Nucleus accumbens (tissue), 56 donors: ENCODE measurements at places on chromosomes 4 and X.
A peak's percentile ranks its signal among the peaks of the same experiment; 100 is the strongest.

DNA sequence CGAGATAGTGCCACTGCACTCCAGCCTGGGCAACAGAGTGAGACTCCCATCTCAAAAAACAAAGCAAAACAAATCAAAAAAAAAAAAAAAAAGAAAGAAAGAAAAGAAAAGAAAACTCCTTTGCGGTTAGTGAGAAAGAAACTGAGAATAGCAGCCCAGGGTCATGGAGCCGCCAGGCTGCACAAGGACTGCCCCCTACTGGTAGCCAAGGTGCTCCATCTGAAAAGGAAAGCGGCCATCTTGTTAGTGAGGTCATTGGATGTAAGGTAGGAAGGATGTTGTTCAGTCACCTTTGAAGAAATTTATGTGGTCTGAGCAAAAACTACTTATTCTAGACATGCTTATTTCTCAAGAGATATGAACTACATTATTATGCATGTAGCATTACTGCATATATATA, 660.6 kb upstream of the TENM3 start:
- no peak for DNase-seq

DNA sequence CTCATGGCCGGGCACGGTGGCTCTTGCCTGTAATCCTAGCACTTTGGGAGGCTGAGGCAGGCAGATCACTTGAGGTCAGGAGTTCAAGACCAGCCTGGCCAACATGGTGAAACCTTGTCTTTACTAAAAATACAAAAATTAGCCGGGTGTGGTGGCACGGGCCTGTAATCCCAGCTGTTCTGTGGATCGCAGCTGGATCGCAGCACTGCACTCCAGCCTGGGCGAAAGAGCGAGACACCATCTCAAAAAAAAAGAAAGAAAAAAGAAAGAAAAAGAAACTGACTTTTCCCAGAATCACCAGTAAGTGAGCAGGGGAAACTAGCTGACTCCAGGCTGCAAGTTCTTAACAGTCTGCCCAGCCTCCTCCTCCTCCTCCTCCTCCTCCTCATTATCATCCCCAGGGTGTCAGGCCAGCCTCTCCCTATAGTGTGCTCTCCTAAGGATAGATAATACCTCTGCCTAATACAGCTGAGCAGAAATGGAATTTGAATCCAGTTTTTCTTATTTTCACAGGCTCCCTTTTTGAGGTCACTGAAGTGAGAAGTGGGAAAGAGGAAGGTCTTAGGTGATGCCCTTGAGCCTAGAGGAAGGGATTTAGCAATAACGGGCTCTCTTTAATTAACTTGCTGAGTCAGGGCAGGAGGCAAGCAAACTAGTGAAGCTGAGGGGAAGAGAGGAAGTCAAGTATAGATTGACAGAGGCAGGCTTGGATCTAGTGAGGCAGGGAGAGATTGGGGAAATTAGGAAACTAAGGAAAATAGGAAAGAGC, 11.8 kb upstream of the ELF2 start:
- DNase-seq: no peak

- DNase-seq: no peak
These were observed 132.7 kb downstream of the ARHGAP10 start for GRCh38 chr4:147864607-147865006.

GRCh38 chrX:31420302-31420701, 348.5 kb upstream of the FTHL17 start:
- no peak for DNase-seq

DNA sequence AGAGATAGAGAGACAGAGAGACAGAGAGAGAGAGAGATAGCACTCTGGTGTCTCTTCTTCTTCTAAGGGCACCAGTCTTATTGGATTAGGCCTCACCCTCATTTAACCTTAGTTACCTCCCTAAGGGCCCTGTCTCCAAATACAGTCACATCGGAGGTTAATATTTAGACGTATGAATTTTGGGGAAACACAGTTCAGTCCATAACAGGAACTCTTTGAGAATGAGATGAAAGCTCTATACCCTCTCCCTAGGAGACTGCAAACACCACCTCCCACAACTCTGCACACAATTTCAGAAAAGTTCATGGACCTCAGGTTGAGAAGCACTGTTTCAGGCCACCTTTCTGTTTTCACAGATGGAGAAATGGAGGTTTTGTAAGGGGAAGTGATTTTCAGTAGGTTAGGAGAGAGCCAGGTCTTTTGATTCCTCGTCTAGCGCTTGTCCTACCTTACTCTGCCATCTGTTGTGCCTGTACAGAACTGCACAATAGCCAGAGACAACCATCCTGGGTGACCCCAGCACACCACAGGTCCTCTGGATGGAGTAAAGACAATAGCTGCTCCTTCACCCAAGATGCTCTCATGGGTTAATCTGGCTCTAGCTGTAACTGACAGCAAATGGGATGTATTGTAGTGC, 16.9 kb upstream of the LOC101059915 start:
- no peak for DNase-seq

DNA sequence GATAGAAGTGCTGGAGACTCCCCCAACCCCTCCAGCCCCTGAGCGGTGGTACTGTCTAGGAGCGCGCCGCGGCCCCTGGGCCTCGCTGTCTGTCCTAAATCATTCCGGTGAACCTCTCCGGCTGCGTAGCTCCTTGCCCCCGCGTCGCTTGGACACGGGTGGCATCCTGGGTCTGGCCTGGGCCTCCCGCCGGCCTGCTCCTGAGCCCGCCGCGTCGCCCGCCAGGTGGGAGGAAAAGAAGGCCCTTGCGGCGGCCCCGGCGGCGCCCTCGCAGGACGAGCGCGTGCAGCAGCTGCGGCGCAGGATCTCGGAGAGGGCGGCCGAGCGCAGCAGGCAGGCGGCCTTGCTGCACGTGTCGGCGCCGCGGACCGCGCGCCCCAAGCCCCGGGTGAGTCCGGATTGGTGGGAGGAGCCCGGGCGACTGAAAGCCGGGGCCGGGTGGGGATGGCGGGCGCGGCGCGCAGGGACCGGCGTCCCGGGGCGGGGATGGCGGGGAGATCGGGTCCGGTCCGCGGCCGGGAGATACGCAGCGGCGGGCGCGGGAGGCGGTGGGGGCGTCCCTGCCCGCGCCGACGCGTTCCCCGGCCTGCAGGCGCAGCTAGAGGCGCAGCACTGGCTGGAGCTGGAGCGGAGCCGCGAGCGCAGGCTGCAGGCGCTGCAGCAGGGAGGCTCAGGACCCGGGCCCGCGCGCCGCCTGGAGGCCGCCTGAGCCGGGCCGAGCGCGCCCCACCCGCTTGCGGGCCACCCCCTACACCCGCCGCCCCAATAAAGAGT, 6.5 kb upstream of the RNF4 start:
- no peak for DNase-seq

GRCh38 chrX:39765327-39765726, 332.4 kb downstream of the BCOR start:
- DNase-seq: no peak

DNA sequence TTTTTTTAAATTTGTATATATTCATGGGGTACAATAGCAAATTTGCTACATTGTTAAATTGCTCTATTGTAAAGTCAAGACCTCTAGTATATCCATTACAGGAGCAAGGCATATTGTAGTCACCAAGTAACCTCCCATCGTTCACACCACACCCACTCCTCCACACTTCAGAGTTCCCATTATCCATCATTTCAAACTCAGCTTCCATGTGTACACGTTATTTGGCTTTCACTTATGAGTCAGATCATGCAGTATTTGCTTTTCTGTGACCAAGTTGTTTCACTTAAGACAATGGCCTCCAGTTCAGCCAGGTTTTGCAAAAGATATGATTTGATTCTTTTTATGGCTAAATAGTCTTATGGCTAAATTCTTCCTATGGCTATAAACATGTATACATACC, 2614.2 kb downstream of the PCDH7 start:
- no peak for DNase-seq

GRCh38 chr4:85228264-85228663, 246.7 kb upstream of the ARHGAP24 start:
- no peak for DNase-seq

DNA sequence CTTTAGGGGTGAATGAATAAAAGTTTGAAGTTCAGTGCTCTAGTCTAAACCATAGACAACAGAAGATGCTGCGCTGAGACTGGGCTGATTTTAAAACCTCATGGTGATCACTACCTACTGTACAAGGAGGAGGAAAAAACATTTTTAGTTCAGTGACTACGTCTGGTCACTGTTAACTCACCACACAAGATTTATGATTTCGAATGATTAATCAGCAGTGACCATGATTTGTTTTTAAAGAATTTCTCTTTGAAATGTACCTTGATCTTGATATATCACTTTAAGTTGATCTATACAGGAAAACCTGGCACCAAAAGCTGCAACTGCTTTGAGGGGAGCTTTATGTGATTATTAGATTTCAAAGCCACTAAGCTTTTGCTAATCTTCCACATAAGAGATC, 286.3 kb downstream of the PDGFC start:
- no peak for DNase-seq

DNA sequence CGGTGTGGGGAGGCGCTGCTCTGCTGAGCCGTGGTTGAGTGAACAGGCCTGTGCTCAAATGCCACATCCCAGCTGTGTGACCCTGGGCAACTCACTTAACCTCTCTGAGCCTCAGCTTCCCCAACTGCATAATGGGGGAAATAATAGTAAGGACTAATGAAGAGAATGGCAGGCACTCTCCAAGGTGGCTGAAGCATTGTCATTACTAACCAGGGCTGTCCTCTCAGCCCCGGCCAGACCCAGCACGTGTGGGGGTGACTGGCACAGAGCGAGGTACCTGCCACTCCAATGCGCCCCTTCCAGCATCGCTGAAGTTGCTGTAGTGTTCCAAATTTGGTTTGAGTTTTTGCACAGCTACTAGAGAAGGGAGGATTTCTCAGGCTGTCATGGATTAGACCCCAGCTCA, 80.0 kb downstream of the ABLIM2 start:
- no peak for DNase-seq

- DNase-seq: no peak
These were observed 11.9 kb downstream of the EDNRA start for GRCh38 chr4:147492761-147493160.

- no peak for DNase-seq
These were observed 52.2 kb downstream of the FAM9B start for GRCh38 chrX:8981723-8982122.

- peak; percentile 9 for DNase-seq
These were observed 51.8 kb downstream of the TLR10 start for GRCh38 chr4:38730830-38731646.

- no peak for DNase-seq
These were observed 92.5 kb downstream of the FBXL5 start for GRCh38 chr4:15562623-15563022.

DNA sequence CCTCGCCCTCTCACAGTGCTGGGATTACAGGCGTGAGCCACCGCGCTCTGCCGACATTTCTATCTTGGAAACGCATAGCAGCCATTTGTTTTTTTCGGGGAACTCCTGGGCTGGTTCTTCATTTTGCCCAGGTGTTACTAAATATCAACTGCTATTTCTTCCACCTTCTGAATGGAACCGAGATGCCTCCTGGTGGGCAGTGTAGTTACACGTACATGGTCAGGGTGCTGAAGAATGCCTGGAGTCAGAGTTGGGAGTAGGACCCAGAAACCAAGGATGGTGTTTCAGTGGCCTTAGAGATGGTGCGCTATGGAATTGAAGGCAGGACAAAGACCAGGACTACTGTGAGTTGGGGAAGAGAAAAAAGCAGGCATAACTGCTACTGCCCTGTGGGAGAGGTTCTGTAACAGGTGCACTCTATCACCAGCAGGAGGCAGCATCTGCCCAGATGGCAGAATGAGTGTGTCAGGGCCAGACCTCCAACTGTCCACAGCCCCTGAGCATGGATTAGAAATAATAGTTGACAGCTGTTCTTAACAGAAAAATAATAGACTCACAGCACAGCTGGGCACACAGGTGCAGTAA, 81.7 kb downstream of the ZC4H2 start:
- DNase-seq: peak; percentile 0

GRCh38 chrX:13828392-13828791, 11.5 kb upstream of the GPM6B start:
- no peak for DNase-seq

GRCh38 chr4:109276482-109277095, 25.9 kb downstream of the COL25A1 start:
- no peak for DNase-seq

DNA sequence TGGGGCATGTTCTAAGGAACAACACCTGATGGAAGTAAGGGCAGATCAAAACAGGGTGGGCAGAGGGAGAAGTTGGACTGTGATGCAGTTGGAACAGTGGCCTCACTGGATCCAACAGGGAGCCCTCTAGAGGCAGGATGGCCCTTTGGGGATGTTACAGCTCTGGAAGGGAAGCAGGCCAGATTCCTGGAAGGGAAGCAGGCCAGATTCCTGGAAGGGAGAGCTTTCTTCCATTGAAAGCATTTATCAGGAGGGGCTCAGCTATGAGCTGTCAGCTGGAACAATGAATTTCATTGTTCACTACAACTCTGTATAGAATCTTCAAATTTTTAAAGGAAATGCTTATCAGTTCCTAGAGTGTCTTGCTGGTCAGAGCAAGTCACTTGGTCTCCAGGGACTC, 17.7 kb downstream of the IL15 start:
- DNase-seq: no peak

GRCh38 chr4:40149960-40150385, 46.9 kb upstream of the RHOH start:
- no peak for DNase-seq

DNA sequence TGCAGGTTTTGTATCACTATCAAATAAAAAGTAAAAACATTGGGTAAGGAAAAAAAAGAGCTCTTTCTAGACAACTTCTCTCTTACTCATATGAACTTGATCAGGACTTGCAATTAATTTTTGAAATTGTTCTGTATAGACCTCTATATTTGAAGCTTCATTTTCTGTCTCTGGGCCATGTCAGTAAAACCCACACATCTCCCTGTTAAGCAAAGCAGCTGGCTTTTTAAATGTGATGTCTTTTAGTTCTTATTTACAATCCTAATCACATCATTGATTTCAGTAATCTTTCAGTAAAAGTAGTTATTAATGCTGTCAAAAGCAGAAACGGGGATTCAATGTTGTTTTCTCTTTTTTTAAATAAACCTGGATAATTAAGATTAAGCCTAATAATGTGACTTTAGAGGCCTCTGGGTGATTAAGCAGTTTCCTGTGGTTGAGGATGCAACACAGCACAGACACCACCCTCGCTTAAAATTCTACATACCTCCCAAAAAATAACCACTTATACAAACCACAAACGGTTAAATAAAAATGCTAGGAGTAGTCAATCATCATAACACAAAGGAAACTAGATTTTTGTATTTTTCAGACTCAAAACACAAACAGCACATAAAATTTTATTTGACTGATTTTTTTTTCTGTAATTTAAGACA, 5.2 kb upstream of the PCDH10 start:
- no peak for DNase-seq

DNA sequence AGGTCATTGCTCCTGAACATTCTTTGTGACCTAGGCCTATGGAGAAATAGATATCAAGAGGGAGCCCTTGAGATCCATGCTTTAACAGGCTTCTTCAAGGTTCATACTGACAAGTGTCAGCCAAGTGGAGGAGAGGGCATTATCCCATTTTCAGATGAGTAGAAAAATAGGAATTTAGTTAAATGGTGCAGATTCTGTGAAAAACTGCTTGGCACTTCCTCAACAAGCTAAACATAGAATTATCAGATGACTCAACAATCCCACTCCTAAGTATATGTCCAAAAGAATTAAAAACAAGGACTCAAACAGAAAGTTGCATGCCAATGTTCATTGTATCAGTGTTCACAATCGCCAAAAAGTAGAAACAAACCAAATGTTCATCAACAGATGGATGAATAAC, 43.8 kb upstream of the KCNIP4 start:
- DNase-seq: no peak
